ENCODE measurements at places on chromosomes 16 and 17. TPM values are rescaled to one million over a fixed set of nuclear protein-coding genes. Genes with fewer than 3 reads are reported as not detected.

DNA sequence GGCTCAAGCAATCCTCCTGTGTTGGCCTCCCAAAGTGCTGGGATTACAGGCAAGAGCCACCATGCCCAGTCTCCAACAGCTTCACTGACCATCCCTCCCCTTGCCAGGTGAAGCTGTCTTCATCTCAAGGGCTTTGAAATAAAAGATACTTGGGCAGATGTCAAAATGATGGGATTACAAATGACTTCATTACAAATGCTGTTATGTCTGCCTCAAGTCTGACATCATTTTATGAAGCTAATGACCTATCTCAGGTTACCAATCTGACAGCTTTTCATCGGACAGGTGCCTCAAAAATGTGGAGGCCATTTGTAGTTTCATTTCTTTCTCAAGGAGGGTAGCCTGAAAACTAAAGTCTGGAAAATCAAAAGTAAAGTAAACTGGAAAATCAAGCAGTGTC lies 323.7 kb upstream of the TBX2 start:
- DNase-seq, result no peak
- no peaks in the 10 kb centered on the region for H3K27me3 ChIP-seq
- H3K36me3 ChIP-seq, result no peaks in the 10 kb centered on the region
- H3K27ac ChIP-seq, result no peak overlapping the region
- no peak overlapping the region for H3K4me3 ChIP-seq

DNA sequence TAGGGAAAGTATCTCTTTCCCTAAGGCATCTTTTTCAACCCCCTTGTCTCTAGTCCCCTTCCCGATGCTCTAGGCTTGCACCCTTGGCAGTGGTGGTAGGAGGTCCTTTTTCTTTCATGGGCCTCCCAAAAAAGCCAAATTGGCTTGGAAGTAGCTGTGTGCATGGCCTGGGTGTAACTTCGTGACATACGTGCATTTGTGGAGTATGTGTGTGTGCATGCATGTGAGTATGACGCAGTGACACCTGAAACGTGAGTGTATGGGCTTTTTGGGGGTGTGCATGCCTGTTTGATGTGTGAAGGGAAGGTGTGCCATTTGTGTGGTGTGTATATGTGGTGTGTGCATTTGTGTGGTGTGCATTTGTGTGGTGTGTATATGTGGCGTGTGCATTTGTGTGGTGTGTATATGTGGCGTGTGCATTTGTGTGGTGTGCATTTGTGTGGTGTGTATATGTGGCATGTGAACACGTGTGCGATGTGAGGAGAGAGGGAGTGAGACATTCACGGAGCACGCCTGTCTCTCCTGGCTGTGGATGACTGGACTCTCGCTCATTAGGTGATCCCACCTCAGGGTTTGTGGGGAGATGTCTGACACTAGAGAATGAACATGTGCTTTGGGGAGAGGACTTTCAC lies 15.7 kb downstream of the IGFBP4 start:
- no peak for DNase-seq
- H3K4me1 ChIP-seq, result no peaks in the 10 kb centered on the region
- H3K4me3 ChIP-seq, result no peak overlapping the region
- H3K27me3 ChIP-seq, result no peaks in the 10 kb centered on the region

GRCh38 chr17:16569358-16569712 lies 331 bp upstream of the ZNF287 start:
- no peak for DNase-seq
- no peak overlapping the region for H3K4me3 ChIP-seq
- no peaks in the 10 kb centered on the region for H3K4me1 ChIP-seq
- H3K36me3 ChIP-seq, result no peaks in the 10 kb centered on the region
- H3K27me3 ChIP-seq, result no peaks in the 10 kb centered on the region

- no peaks in the 10 kb centered on the region for H3K27me3 ChIP-seq
- no peak overlapping the region for H3K4me3 ChIP-seq
Measured at GRCh38 chr16:87924811-87925670, 11.3 kb downstream of the CA5A start.

DNA sequence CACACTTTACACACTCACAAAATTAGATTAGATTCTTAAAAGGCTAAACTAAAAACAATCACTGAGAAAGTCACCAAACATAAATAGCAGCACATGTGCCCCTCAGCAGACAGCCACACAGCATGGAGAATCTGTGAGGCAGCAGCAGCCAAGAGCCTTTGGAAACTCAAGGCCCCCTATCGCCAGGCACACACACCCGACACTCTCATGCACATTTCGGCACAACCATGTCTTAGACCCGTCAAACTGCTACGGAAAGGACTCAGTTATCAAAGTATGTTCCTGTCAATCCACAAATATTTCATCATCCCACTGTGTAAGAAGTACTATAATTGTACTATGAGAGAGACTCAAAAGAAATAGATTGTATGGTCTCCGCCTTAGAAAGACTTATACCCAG lies 20.9 kb downstream of the UBE2O start:
- H3K27ac ChIP-seq, result no peak overlapping the region
- H3K4me3 ChIP-seq, result no peak overlapping the region
- peaks cover 11% of the 10 kb centered on the region for H3K4me1 ChIP-seq

GRCh38 chr16:68079626-68080344 lies 5.4 kb upstream of the NFATC3 start:
- H3K4me3 ChIP-seq, result no peak overlapping the region
- H3K36me3 ChIP-seq, result peaks cover 3% of the 10 kb centered on the region
- no peaks in the 10 kb centered on the region for H3K4me1 ChIP-seq
- no peaks in the 10 kb centered on the region for H3K27me3 ChIP-seq
- H3K27ac ChIP-seq, result no peak overlapping the region

- peaks cover 42% of the 10 kb centered on the region for H3K27me3 ChIP-seq
- H3K4me3 ChIP-seq, result no peak overlapping the region
- H3K4me1 ChIP-seq, result no peaks in the 10 kb centered on the region
- no peak overlapping the region for H3K27ac ChIP-seq
- no peak for DNase-seq
- H3K36me3 ChIP-seq, result no peaks in the 10 kb centered on the region
Measured at GRCh38 chr16:73813527-73813926, 483.1 kb upstream of the PSMD7 start.

- H3K4me3 ChIP-seq, result no peak overlapping the region
- no peak overlapping the region for H3K27ac ChIP-seq
- no peak for DNase-seq
Measured at GRCh38 chr16:81481207-81481821, 36.7 kb downstream of the CMIP start.

DNA sequence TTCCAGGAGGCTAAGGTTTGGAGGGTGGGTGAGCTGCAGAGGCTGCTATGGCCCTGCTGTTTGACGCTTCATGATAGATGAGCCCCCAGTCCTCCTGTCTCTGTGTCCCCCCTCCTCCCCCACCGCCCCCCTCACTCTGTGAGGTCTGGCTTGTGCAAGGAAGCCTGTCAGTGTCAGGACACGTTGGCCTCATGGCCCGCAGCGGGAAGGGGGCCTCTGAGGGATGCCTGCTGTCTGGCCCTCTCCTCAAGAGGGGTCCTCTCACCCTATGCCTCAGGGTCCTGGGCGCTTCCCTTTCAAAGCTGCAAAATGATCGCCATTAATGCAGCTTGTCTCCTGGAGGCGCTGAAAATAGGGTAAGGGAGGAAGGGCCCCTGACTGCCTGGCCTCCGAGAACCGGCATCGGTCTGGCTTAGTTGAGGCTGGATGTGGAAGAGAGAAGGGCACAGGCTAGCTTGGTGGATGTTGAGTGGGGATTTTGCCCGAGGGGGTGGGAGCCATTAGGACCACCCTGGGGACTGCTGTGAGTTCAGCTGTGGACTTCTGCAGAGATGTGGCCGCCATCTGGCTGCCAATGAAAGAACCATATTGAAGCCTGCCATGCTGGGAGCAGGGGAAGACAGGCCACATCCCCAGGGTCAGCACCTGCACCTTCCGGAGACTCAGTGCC lies 14.8 kb upstream of the GOSR2 start:
- H3K27ac ChIP-seq, result no peak overlapping the region
- no peaks in the 10 kb centered on the region for H3K27me3 ChIP-seq
- no peak overlapping the region for H3K4me3 ChIP-seq

- peaks cover 8% of the 10 kb centered on the region for H3K4me1 ChIP-seq
- H3K4me3 ChIP-seq, result no peak overlapping the region
- H3K27me3 ChIP-seq, result no peaks in the 10 kb centered on the region
- DNase-seq, result no peak
Measured at GRCh38 chr17:72358465-72358864, 237.6 kb downstream of the SOX9 start.

DNA sequence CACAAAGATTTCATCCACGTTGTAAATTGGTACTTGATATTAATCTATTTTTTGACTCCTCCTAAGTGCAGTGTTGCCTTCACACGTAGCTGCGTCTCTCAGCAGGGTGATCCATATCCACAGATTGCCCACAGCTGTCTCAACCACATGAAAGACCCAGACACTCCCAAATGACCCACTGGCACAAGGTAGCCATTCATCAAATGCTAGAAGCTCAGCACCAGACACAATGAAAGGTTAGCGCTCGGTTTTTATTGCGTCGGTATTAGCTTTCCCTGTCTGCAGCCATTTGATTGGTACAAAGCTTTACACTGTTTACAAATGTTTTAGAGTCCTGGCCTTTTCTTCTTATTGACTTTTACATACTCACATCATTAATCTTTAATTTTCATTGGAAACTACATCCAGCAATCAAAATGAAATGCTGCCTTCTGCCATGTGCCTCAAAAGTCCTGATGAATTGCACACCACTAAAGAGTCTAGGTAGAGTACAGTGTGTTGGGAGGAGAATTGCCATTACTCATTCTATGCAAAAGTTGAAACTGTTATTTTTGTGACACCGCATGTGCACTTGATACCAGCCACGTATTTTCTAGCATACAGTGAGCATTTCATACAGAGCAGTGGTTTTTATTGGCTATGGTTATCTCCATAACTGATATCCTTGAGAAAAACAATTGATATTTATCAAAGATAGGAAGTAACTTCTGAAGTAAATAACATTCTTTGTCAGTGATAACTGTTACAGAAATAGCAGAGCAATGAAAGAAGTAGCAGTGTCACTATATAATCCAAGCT lies 127.3 kb upstream of the NUDT7 start:
- no peak overlapping the region for H3K4me3 ChIP-seq
- H3K27ac ChIP-seq, result no peak overlapping the region
- no peaks in the 10 kb centered on the region for H3K36me3 ChIP-seq
- H3K4me1 ChIP-seq, result no peaks in the 10 kb centered on the region

- no peak overlapping the region for H3K27ac ChIP-seq
- no peak overlapping the region for H3K4me3 ChIP-seq
- no peak for DNase-seq
Measured at GRCh38 chr16:74117798-74118197, 178.8 kb upstream of the PSMD7 start.

DNA sequence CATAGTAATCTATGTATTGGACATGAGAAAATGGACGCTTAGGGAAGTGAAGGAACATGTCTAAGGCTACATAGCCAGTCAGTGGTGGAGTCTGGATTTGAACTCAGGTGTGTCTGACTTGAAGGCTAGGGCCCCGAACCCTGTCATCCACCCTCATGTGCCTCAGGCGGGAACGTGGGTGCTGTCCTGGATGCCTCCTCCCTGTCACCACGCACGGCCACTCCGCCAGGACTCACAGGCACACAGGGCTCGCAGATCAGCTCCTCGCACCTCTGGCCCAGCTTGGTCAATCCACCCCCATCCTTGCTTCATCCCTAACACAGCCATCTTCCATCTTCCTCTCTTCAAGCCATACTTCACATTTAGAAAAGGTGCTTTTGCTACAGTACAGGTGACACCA lies 154.7 kb downstream of the KCNJ12 start:
- no peak overlapping the region for H3K27ac ChIP-seq
- DNase-seq, result no peak
- H3K27me3 ChIP-seq, result no peaks in the 10 kb centered on the region
- 0 out of 2 replicates have a peak, but pooled peaks cover 2% of the 10 kb centered on the region for H3K36me3 ChIP-seq
- no peaks in the 10 kb centered on the region for H3K4me1 ChIP-seq

GRCh38 chr16:87321336-87322107 lies 4.3 kb upstream of the C16orf95 start:
- no peak overlapping the region for H3K4me3 ChIP-seq
- peaks cover 4% of the 10 kb centered on the region for H3K36me3 ChIP-seq
- peaks cover 22% of the 10 kb centered on the region for H3K4me1 ChIP-seq

DNA sequence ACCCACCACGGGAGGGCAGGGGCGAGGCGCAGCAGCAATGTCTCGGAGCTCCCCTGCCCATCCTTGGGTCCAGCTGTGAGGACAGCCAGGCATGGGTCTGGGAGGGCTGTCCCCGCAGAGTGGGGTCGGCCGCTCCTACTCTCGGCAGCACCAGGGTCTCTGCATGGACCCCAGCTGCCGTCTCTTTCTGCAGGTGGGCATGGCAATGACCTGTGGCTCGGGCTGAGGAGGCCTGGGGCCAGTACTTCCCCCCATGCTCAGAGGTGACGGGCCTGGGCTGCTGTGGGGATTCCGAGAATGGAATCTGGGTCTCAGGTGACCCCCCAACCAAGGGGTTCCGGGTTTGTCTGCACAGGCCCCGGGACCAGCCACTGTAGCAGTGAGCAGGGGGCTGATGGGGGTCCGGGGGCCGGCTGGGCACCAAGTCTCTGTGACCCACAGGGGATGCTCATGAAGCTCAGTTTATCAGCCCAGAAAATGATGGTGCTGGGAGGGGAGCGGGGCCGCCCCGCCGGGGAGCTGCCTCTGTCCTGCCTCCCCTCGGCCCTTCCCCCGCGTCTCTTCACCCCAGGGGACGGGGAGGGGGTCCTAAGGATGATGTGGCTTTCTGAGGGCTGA lies 23.5 kb downstream of the CACNA1H start:
- H3K36me3 ChIP-seq, result no peaks in the 10 kb centered on the region
- no peak for DNase-seq

DNA sequence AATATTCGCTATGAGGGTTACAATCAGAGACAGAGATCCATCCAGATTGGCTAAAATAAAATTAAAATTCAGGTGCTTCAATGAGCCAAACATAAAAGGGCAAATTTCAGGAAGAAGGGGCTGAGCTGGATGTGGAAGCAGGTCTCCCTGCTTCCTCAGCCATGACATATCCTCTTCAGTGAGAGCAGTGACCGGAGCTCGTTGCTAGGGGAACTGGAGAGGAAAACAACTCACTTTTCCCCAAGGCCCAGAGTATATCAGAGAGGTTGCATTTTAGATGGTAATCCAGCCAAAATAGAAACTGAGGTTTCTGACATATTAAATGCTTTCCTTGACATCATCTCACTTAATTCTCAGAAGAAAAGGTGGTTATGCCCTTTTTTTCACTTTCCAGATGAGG lies 503.5 kb downstream of the HS3ST4 start:
- no peak overlapping the region for H3K4me3 ChIP-seq
- H3K27me3 ChIP-seq, result no peaks in the 10 kb centered on the region
- no peak for DNase-seq
- H3K4me1 ChIP-seq, result no peaks in the 10 kb centered on the region
- no peak overlapping the region for H3K27ac ChIP-seq
- H3K36me3 ChIP-seq, result no peaks in the 10 kb centered on the region

- peaks cover 6% of the 10 kb centered on the region for H3K4me1 ChIP-seq
Measured at GRCh38 chr17:50558581-50558940, 2.0 kb upstream of the CACNA1G start.

GRCh38 chr16:11140098-11140375 lies 116.0 kb downstream of the SOCS1 start:
- no peaks in the 10 kb centered on the region for H3K27me3 ChIP-seq
- peaks cover 49% of the 10 kb centered on the region for H3K4me1 ChIP-seq
- no peaks in the 10 kb centered on the region for H3K36me3 ChIP-seq
- H3K4me3 ChIP-seq, result no peak overlapping the region

SLC13A5 gene
- 0.07 TPM for total RNA-seq

CEMP1 gene
- total RNA-seq, result 0.32 TPM

COL1A1 gene
- 33.6 TPM for total RNA-seq

GNG13 gene
- total RNA-seq, result not detected

CAPNS2 gene
- total RNA-seq, result not detected

CDRT4 gene
- 6.2 TPM for total RNA-seq

YWHAE gene
- 735 TPM for total RNA-seq

PYY gene
- total RNA-seq, result 0.52 TPM

KANSL1 gene
- total RNA-seq, result 77.5 TPM

AGRP gene
- total RNA-seq, result not detected

FOXL1 gene
- total RNA-seq, result 7.5 TPM

MARVELD3 gene
- 20.9 TPM for total RNA-seq

RAP1GAP2 gene
- 54.6 TPM for total RNA-seq

Measured in HCT116 (cell line).